AG04450 (cell line): ENCODE measurements at places on chromosomes 2 and 18.
A peak's percentile ranks its signal among the peaks of the same experiment; 100 is the strongest.

DNA sequence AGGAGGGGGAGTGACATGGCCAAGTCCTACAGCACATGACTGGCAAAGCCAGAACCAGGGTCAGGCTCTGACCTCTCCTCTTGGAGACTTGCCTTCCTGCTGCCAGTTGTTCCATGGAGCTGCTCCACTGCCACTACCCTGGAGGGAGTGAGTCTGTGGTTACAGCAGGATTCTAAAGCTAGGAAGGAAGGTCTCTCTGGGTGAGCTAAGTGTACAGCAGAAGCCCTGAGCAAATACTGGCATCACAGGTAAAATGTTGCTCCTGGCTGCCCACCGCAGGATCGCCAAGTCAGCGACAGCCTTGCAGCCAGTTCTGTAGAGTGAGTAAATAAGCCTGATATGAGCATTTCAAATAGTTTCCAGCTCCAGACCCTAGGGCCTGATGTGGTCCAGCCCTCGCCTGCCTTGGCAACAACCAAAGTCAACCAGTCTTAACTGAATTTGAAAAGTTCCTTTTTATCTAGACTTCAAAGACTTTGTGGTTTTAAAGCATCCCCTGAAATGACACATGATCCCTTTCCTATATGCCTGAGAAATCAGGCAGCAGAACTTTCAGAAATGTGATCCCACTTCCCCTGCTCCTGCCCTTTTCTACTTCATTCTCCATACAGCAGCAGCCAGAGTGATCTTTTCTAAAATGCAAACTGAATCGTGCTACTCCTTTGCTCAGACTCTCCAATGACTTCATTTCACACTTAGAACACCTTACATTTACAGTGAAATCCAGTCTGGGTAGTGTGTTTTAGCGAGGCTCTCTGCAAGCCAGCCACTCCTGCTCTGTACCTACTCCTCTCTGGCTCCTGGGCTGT, 114.3 kb downstream of the MGAT5 start:
- DNase-seq = peak; percentile 30

GRCh38 chr2:54545702-54546450, 89.7 kb downstream of the SPTBN1 start:
- no peak for DNase-seq

DNA sequence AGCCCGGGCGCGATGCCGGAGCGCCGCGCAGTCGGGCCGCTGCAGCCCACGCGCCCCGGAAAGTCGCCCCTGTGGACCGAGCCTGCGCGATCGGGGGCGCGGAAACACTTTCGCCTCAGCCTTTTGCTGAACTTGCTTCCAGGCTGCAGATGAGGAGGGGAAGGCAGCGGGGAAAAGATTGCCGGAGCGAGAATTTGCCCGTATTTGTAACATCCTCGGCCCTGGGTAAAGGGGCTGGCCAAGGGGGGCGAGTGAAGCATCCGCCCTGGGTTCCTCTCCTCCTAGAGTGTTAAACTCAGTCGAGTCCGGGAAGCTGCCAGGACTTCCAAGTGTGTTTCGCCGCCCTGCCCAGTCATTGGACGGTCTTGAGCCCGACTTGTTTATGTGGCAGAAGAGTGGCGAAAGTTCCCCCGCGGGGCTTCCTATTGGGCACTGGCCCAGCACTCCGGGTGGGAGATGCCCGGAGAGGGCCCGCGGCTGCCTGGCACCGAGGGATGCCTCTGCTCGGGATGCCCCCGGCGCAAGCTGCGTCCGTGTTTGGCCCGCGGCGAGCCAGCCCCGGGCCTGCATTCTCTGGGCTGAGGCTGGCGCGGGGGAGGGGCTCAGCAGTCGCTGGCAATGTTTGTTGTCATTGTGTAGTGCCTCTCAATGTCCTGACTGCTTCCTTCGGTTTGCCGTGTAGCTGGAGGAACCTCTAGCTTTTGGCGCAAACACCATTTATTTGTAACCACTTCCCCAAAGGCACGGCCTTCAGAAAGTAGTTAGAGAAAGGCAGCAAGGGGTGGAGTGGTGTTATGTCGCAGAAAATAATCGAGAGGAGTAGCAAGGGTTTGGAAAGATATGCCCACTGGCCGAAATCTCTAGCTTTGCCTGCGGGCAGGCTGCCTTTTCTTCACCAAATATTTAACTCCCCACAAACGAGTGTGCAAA, 1.1 kb downstream of the CYBRD1 start:
- no peak for DNase-seq

GRCh38 chr2:46179037-46179621, 118.1 kb upstream of the EPAS1 start:
- DNase-seq = peak; percentile 87

DNA sequence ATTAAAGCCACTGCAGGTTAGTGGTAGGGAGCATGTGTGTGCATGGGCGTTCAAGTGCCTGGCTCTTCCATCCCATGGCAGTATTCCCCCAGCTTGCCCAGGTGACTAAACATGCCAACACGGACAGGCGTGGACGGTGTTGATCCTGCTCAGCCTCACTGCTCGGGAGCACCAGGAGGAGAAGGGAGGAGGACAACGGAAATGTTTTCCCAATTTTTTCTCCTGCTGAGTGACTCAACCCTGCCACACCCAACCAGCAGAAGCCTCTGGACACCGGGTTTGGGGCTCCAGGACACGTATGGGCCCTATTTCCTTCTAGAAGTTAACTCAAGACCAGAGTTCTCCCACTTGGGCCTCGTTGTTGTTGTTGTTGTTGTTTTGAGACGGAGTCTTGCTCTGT, 139.1 kb downstream of the CYP26B1 start:
- no peak for DNase-seq

GRCh38 chr18:2223449-2223848, 347.9 kb downstream of the METTL4 start:
- no peak for DNase-seq

- DNase-seq = no peak
Measured at GRCh38 chr2:197292619-197293018, 18.0 kb downstream of the ANKRD44 start.

DNA sequence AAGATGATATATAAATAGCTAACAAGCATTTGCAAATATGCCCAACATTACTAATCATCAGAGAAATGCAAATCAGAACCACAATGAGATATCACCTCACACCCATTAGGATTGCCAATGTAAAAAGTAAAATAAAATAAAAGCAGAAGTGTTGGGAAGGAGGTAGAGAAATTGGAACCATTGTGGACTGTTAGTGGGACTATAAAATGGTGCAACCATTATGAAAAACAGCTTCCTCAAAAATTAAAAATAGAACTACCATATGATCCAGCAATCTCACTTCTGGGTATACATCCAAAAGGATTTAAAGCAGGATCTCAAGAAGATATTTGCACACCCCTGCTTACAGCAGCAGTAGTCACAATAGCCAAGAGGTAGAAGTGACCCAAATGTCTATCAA, 99.8 kb upstream of the DAPL1 start:
- DNase-seq = no peak

GRCh38 chr18:78873926-78874500, 105.6 kb upstream of the SALL3 start:
- no peak for DNase-seq

- DNase-seq = no peak
Measured at GRCh38 chr2:72024451-72025175, 123.0 kb downstream of the CYP26B1 start.
